ENCODE measurements at places on chromosomes 7 and 10.
A peak's percentile ranks its signal among the peaks of the same experiment; 100 is the strongest.

DNA sequence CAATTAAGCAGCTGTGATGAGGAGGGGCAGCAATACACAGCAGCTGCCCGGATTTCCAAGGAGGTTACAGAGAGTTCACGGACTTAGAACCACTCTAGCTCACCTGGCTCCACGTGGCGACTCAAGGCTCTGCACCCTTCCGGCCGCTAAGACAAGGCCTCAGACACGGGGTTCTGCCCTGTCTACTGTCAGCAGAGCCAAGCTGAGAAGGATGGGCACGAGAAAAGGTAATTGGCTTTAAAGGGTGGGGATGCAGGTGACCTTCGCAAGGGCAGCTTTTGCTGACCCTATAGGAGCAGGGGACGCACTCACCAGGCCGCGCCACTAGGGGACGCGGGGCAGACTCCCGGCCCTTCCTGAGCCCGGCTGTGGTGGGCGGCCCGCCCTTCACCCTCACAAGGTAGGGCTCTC, 152.4 kb downstream of the KIF20B start:
- no peak for DNase-seq

- peak; percentile 1 for DNase-seq
Measured at GRCh38 chr10:108545921-108546320, 1377.4 kb downstream of the XPNPEP1 start.

DNA sequence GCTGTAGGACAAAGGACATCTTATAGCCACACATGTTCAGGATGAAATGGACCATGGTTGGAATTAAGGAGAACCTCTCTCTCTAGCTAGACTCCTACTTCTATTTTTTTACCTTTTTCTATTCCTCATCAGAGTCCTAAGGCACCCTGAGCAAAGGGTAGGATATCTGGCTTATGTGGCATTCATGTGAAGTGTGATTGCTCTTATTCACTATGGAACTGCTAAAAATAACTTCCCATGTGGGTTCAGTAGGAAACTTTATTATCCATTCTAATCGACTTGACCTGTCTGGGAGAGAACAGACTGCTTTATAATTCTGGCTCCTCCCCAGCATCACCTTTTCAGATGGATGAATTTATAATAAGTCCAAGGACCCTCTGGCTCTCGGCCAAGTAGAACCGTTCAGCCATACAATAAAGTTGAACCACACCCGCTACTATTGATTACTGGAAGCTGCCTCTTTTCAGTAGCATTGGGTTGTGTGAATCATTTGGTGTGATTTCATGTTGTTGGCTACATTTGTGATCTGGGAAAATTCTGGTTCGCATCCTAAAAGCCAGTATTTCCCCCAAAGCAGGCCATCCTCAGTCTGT, 117.5 kb downstream of the NRF1 start:
- no peak for DNase-seq

DNA sequence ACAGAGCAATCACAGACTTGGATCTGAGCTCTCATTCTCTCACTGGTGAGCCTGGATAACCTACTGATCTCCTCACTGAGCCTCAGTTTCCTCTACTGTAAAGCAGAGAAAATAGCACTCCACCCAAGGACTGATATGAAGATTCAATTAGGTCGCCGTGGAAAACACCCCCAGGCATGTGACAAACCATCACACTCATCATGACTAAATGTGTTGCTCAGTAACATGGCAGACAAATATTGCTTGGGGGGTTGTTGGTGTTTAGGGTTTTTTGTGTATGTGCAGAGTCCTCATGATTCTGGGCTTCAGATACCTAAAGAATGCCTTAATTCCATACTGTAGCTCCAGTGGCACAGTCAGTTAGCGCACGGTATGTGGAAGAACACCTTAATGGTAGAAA, 122.1 kb upstream of the TCF7L2 start:
- no peak for DNase-seq

GRCh38 chr7:31476073-31476745, 37.7 kb upstream of the ITPRID1 start:
- no peak for DNase-seq

GRCh38 chr7:25770235-25770634, 381.8 kb upstream of the NFE2L3 start:
- no peak for DNase-seq

- no peak for DNase-seq
Measured at GRCh38 chr7:55827577-55827976, 35.0 kb downstream of the SEPTIN14 start.

GRCh38 chr7:27647046-27647445, 15.6 kb downstream of the HIBADH start:
- DNase-seq = no peak

GRCh38 chr7:26618898-26619297, 245.5 kb downstream of the SKAP2 start:
- DNase-seq = no peak

DNA sequence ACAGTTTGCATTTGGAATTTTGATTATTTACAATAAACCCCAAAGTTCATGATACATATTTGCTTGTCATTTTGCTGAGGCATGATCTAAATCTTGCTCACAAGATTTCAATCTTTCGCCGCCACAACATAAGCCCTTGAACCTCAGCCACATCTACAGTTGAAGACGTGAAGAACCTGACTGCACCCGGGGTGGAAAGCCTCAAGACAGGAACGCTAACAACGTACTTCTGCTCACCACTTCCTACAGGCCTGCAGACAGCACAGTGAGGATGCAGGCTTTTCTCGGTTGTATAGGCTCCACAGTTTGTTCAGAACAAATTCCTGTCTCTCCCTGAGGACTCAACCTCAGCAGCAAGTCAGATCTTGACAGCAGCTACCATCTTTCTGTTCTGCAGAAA, 393.8 kb upstream of the PRKCQ start:
- no peak for DNase-seq

DNA sequence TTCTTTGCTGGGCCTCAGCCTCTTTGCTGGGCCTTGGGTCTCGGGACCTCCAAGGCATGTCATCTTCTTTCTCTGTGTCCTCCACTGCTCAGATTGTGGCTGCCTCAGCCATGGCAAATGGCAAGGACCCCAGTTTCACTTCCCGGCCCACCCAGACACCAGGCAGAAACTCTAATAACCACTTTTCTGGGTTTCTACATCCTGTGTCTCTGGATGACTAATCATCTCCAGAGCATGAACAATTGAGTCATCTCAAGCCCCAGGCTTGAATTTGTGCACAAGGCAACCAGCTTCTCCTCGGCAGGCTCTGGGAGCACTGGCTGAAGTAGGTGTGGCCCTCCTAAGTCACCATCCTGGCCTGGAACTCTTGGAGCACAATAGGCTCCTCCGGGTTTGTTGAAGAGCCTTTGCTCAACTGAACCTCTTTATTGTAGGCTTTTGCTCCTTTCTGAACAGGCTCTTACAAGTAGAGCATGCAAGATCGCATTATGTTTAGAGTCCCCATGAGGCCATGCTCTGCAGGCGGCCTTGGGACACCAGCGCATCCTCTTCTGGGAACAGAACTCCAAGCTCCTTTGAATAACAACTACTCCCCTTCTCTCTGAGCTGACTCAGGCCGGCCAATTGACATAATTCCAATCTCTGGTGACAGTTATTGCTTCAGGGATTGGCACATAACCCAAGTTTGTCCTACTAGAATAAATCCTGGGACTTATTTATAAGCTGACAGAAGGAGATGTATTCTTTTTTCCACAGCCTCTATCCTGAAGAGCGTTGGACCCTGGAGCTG, 218.1 kb downstream of the WDR11 start:
- no peak for DNase-seq

- no peak for DNase-seq
Measured at GRCh38 chr7:1800902-1801301, 130.8 kb downstream of the ELFN1 start.

DNA sequence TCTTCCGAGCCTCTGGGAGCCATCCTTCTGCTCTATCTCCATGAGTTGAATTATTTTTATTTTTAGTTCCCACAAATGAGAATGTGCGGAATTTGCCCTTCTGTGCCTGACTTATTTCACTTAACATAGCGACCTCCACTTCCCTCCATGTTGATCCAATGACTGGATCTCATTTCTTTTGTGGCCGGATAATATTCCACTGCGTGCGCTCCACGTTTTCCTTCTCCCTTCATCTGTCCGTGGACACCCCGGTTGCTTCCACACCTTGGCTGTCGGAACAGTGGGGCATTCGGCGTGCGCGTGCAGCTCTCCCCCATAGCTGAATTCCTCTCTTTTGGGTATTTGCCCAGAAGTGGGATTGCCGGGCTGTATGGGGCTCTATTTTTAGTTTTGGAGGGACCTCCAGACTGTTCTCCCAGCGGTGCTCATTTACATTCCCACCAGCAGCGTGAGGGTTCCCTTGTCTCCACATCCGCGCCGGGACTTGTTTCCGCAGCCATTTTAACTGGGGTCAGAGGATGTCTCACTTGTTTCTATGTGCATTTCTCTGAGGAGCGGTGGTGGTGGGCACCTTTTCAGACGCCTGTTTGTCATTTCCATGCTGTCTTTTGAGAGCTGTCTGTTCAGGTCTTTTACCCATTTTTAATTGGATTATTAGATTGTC, 51.0 kb upstream of the SUN1 start:
- no peak for DNase-seq

DNA sequence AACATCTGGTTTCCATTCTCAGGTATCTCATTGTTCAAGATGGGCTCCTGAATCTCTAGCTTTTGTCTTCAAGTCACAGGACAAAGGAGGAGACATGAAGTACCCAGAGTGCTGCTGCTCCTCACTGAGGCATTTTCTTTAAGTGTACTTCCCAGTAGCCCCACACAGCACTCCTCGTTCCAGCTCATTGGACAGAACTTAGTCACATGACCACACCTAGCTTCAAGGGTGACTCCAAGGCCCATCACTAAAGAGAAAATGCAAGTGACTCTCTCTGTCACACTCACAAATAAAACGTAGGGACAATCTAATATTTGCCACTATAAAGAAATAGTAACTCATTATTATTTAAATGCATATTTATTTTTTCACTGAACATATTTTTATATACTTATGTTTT, 58.3 kb upstream of the NEUROD6 start:
- DNase-seq = no peak

DNA sequence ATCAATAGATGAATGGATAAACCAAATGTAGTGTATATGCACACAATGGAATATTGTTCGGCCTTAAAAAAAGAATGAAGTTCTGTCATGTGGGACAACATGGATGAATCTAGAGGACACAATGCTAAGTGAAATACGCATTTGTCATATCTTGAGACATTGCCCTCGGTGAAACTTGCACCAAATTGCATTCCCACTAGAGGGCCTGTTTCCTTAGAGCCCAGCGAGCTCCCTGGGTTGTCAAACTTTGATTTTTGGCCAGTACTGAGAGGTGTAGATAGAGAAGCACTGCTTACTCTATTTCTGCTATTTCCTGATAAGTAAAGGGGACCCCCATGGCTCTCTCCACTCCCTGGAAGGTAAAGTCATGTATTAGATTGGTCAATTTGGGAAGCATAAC, 157.1 kb downstream of the GPAM start:
- DNase-seq = no peak

DNA sequence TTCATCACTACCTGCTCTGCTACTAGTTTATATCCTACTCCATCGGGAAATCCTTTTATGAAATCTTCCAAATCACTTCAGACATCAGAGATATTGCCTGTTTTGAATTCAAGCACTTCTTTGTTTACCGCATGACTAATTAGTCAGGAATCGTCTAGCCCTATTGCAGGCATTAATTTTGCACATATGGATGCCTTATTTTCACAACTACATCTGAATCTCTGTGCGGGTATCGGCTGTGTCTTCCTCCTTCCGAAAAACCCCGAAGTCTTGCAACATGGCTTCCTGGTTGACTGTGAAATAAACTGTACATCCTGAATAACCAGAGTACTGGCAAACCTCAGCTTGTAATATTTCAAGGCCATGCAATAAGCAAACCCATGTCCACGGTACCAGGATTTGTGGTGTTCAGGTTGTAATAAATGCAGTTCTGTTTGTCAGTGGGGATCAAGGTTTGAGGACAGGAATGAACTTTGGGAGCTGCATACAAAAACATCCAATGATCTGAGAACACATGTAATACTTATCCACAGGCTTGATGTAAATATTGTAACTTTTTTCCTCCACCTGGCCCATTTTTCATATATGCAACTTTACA, 642.1 kb downstream of the PARD3 start:
- DNase-seq = no peak

GRCh38 chr7:156479596-156479995, 161.0 kb upstream of the RNF32 start:
- DNase-seq = no peak

- no peak for DNase-seq
Measured at GRCh38 chr10:99344715-99345114, 15.6 kb downstream of the CNNM1 start.

DNA sequence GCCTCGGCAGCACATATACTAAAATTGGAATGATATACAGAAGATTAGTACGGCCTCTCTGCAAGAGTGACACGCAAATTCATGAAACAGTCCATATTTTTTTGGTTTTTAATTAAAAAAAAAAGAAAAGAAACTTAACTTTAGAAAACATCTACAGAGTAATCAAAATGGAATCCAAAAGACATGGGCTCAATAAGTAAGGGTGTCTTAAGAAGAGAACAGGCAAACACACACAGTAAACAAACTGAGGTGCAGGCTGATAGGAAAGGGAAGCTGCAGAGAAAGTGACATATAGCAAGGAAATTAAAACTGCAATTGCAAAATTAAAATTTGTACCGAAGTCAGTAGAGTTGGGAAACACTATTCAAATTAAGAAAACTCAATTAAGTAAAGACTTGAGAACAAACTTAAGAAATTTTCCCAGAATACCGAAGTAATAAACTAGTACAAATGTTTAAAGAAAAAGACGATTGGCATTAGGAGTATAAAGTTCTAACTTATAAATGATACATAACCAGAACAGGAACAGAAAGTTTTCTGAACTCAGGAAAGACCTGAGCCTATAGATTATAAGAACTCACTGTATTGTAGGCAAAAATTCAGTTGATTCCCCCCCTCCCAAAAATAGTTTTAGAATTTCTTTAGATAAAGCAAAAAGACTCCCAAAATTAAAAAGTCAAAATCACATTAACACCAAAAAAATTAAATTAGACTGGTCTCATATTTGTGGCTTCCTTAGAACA, 16.3 kb downstream of the MTPN start:
- no peak for DNase-seq
